ENCODE measurements at places on chromosomes 4 and X.

GRCh38 chrX:104428231-104428630, 137.8 kb upstream of the IL1RAPL2 start:
- no peak for DNase-seq

DNA sequence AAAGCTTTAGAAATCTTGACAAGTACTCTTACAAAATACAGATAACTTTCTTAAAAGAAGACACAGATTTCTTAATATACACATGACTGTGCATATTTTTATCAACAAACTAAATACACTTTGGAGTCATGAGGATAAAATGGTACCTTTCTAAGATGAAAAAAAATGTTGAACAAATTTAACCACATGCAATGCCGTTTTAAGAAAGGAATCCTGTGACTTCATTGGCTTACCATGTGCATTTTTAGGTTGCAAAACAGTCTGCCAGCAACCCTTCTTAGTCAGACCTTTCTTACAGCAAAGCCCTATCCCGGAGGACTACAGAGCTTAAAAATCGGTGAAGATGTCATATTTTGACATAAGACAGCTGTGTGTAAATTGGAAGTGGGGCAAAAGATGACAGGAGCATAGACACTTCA, 51.7 kb downstream of the GASK1B start:
- peak; percentile 66 for DNase-seq

- peak; percentile 65 for DNase-seq
These were observed 15.7 kb downstream of the PRKX start for GRCh38 chrX:3697701-3698279.

- DNase-seq, result no peak
These were observed 120.4 kb downstream of the TMEM164 start for GRCh38 chrX:110123331-110123782.

DNA sequence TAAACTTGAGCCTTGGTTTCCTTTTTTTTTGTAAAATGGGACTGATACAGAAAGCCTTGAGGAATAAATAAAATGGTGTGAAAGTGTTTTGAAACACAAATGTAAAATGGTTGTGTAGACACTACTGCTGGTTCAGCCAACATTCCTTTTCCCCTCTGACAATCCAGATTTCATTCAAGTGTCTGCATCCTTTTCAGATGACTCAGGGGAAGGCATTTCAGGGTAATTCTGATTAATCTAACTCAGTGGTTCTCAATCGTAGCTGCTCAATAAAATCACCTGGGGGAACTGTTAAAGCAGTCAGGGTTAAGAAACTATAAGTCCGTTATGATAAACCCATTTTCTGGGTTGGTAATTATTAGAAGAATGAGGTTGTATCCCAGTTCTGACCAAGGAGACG, 4.6 kb downstream of the ARHGAP10 start:
- no peak for DNase-seq

DNA sequence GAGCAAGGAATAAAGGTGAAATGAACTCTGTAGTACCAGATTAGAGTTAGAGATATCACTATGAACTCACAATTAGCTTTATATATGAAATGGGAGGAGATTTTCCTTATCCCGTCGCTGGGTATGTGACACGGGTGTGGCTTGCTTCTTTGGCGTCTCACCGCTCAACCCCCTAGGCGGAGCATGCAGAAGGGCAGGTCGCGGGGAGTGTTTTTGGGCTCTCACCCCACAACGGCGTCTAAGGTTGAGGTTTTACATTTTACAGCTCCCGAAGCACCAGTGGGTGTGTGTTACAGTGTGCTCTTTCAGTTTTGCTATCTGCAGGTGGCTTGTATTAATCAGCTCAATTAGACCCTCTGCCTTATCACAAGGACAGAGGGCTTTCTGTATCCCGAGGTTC, 42.1 kb upstream of the MAGEB10 start:
- DNase-seq, result no peak

DNA sequence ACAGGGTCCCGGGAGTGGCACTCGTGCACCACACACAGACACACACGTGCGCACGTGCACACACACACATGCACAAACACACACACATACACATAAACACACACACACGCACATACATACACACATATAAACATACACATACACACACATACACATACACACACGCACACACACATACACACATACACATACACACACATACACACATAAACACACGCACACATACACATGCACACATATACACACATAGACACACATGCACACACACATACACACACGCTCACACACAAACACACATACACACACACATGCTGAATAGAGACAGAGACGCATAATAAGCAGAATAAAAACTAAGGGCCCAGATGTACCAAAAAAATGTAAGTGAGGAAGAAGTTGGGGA, 332.2 kb upstream of the CXorf51B start:
- DNase-seq, result no peak

- no peak for DNase-seq
These were observed 24.5 kb downstream of the REPS2 start for GRCh38 chrX:16970977-16971376.

DNA sequence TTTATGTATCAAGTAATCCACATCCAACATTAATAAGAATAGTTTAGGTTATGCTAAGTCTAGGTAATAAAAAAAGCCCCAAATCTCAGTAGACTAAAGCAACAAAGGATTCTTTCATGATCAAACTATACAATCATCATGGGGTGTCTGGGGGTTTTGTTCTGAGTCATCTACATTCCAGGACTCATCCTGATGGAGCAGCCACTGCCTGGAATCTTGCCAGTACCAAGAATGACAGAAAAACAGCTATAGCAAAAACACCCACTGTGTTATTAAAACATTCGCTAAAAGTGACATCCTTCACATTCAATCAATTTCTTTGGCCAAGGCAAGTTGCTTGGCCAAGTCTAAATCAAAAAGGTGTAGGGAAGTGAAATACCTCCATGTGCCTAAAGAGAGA, 3.9 kb upstream of the ARHGEF38 start:
- DNase-seq, result no peak

DNA sequence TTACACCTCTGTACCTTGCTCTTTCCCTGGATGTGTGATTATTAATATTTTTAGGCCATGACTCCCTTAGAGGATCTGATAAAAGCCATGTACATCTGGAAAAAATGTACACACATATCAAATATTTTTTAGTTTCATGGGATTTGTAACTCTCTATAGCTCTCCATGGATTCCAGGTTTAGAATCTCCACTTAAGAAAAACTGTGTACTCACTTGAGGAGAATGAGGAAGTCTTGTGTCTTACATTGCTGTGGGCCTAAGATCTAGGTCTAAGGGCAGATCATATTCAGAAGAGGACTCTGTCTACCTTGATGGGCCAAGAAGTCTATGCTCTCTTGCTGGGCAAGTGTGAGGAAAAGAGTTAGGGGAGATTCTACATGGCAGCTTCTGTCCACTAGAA, 98.0 kb downstream of the RRAGB start:
- no peak for DNase-seq

Data from right atrium auricular region (tissue), 2 donors.